ENCODE measurements at places on chromosomes 6 and 20.

- no peak for DNase-seq
These were observed 46.3 kb downstream of the SOD2 start for GRCh38 chr6:159646733-159647132.

- no peak for DNase-seq
These were observed 309.0 kb upstream of the PTCHD4 start for GRCh38 chr6:48419992-48420391.

DNA sequence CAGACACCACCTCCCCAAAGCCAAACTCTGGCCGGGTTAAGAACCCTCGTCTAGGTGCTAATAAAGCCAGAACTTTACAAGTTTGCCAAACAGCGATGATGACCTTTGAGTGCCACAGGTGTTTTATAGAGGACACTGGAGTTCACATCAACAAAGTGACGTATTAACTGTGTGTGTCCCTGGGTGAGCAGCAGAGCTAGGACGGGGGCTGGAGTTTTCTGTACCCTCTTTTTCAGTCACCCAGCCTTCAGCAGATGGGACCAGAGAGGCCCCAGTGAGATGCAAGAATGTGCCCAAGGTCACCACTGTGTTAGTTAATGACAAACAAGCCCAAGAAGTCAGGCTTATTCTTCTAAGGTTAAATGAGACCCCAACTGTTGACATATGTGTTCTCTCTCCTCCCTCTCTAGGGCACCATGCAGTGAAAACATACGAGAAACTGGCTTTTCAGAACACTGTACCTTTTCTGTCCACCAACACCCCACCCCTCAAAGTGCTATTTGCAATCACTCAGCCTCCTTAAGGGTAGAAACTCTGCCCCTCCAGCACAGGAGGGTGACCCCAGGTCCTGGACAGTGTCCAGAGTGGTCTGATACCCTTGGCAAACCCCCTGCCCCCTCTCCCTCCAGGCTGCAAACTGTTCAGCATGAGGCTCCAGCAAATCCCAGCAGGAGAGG is 5.2 kb downstream of the SDC4 start:
- DNase-seq, result no peak

DNA sequence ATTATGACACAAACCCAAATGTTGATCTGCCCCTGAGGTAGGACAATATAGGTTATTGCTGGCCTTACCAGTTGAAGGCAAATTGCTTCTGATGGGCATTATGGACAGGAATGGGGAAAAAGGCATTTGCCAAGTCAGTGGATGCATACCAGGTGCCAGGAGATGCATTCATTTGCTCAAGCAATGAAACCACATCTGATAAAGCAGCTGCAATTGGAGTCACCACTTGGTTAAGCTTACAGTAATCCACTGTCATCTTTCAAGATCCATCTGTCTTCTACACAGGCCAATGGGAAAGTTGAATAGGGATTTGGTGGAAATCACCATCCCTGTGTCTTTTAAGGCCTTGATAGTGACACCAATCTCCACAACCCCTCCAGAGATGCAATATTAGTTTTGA is 648.6 kb downstream of the COL12A1 start:
- no peak for DNase-seq

GRCh38 chr6:26205161-26205624 is 118.0 kb downstream of the HFE start:
- DNase-seq, result peak; percentile 91

DNA sequence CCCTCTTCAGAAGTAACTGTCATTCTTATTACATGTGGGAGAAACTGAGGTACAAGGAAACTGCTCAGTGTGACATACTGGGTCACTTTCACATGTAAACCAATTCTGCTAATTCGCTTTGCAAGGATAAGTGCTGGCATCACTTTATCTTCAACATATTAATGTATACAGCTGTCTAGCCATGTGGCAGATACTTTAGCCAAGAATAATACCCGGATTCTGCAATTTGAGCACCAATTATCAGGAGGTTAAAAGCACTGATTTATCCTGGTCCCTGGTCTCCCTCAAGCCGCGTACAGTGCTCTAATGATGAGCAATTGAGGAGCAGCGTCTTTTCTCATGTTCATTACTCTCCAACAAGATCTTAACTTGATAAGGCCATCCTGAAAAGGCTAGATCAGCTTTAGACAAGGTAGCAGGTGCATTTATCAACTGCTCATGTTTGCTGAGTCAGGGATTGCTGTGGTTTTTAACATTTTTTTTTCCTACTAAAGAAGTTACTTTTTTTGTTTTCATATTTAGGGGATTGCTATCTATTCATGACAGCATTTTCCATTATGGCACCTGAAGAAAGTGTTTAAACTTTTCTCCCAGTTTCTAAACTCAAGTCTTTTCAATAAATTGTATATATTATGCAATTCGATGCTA is 1066.3 kb upstream of the MAP3K7 start:
- no peak for DNase-seq

DNA sequence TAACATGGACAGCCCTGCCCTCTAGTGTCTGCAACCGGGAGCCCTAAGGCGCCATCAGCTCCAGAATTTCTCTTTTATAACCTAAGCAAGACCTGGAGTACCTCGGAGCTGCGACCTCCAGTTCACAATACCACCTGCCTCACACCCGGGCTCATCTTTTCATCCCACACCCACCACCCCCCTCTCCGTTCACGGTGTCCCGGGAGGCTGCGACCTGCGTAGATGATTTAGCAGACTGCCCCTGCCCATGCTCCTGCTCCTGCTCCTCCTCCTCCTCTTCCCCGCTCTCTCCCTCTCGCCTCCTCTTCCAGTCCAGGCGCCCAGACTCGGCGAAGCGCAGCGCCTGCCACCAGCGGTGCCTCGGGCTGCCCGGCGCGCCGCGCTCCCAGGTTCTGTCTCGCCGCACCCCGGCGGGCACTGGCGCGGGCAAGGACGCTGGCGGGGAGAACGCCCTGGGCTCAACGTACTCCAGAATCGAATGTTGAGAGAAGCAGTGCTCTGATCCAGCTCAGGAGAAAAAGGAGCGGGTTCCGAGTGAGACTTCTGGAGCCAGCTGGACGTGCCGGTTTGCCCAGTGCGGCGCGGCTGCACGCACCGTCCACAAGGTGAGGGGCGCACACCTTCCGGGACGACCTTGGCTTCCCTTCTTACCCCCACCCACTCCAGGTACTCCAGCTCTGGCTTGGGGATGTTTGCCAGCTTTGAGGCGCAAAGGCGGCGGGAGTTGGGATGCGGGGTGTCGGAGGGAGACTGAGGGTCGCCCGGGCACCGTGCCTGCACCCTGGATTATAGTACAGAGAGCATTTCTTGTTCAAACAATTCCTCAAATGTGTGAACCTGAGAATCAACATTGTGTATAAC is at the start of gene HTR1E:
Gene HTR1E, plus strand, starts transcription at position 310 of the 861 bp plus-strand sequence. CDS start 77,807 bp downstream, outside the sequence.
- no peak for DNase-seq

DNA sequence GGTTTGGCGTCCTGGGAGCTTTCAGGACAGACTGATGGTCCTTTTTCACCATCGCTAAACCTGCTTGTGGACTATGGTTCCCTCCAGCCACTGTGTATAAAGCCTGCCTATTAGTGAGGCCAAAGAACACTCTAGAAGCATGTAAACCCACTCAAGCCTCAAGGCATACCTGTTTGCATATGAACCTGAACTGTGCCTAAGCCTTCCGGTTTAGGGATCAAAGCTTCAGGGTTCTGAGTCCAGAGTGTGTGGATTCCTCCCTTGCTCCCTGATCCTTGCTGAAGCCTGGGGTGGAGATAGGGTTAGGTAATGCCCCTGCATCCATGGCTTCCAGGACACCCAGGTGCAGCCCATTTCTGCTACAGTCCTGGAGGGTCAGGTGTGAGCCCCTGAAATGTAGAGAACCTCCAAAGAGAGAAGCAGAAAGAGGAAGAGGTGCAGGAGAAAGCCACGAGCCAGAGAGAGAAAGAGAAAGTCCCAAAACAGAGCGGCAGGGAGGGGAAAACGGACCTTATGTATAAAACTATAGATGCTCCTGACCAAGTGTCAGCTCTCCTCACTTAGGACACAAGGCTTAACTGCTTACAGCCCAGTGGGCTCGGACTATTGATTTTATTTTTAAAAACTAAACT is 93.3 kb downstream of the SCML4 start:
- DNase-seq, result no peak

DNA sequence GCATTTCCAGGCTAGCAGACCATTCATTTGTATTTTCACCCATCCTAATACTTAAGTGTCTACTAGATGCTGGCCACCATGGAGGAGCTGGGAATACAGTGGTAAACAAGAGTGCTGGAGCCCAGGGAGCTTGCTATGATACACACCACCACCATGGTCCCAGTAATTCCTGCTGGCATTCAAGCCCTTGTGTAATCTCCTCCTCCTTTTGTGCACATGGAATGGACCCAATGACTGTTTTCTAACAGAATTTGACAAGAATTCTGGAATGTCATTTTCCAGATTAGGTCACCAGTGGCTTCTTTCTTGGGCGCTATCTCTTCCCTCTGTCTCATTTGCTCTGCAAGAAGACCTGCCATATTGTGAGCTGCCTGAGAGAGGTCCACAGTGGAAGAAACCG is 552.0 kb downstream of the C6orf118 start:
- DNase-seq, result no peak

DNA sequence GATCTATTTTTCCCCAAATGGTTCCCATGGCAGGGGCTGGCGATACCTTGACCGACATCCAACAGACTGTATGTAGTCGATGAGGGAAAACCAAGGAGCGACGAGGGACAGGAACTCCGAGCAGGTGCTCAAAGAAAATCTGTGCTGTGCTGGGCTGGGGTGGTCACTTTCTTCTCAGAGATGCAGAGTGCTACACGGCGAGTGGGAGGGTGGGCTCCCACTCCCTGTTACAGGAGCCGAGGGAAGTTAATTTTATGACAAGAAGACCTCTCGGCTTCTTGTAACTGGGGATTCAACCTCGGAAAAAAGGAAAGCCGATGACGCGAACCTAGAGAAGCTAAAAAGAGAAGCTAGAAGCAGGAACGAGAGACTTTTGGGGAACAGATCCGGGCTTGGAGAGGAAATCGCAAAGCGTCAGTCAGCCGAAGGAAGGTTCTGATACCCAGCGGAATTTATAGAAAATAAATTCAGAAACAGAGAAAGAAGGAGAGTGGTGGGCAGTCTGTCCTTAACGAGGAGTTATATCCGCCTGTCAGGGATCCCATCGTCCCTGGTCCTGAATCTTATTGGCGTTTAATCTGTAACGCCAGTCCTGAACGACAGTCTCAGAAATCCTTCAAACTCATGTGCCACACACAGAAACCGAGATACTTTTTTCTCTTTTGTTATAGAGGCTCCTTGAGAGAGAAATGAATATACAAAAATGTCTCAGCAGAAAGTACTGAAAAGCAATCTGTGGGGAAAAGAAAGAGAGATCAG is 84.6 kb upstream of the ZNF322 start:
- DNase-seq, result no peak

DNA sequence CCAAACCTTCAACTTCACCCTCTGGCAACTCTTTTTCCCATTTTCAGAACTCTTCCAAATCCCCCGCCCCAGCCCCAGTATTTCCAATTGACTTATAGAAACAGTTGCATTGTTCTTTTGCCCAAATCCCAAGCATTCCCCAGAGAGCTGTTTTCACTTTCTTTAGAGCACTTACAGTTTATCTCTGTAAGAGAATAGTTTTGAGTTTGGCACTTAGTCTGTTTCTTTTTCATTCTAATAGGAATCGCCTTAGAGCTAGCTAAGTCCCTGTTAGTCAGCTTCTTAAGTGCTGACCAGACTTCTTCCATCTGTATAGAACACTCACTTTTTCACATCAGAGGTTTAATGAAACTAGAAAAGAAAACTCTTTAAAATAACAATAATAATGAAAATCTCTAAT is 374.2 kb upstream of the FLRT3 start:
- no peak for DNase-seq

Measured in natural killer cell treated with Interleukin-12 subunit alpha and Interleukin-12 subunit beta and Interleukin-15 and Interleukin-18, amount 100 ng/mL, for 72 hours (primary cell).